Natural killer cell treated with Interleukin-12 subunit alpha and Interleukin-12 subunit beta and Interleukin-15 and Interleukin-18, amount 100 ng/mL, for 72 hours (primary cell): ENCODE measurements at places on chromosomes 5 and 9.
A peak's percentile ranks its signal among the peaks of the same experiment; 100 is the strongest.

DNA sequence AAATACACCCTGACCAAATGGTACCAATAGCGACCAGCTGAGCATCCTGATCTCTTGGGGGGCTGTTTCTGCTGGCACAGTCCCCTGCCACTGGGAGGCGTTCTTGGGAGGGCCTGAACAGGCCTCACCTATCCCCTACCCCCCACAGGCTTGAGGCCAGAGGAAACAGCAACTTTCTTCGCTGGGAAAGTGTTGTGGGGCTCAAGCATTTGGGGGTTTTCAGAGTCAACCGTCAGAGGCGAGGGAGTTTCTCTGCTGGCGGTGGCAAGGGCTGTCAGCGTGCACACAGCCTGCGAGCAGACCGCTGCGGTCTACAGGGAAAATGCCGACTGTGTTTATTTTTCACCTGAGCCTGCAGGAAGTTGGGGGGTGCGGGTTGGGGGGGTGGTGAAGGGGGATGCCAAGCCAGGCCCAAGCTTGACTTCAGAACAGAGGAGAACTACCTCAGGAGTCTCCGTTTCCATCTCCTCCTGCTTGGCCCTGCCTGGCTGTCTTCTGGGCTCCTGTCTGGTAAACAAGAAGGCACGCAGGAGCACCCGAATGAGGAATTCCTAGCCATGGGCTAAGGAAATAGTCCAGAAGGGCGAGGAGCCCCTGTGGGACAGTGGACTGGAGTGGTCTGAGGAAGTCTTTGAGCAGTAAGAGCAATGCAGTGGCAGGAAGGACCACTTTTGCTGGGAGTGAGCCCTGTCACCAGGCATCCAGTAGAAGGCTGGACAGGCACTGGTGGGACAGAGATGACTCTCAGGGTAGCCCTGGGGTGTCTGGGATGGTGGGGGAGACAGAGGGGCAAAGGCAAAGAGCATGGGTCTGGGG lies 18.1 kb downstream of the TCF7 start:
- DNase-seq = peak; percentile 84

GRCh38 chr5:41876678-41877077 lies 6.5 kb upstream of the OXCT1 start:
- no peak for DNase-seq

- DNase-seq = no peak
These were observed 55.1 kb upstream of the KDM4C start for GRCh38 chr9:6702707-6703106.

- DNase-seq = no peak
These were observed 12.1 kb upstream of the PSD2 start for GRCh38 chr5:139783436-139783965.

DNA sequence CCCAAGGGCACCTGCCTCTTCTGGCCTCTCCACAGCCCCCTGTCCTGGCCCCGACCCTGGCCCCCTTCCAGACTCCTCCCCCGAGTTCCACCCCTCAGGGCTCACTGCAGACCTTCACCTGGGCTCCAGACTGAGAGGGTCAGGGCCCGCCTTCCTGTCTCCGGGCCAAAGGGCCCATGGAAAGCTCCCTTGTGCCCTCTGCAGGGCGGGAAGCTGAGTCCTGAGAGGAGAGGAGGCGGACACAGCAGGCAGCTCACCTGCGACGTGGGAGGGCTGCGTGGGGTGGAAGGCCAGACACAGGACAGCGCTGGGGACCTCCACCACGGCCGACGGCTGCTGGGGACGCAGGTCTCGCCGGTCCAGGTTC lies 20.6 kb downstream of the DYNC2I2 start:
- DNase-seq = no peak

GRCh38 chr5:122346897-122347581 lies 35.0 kb downstream of the SNCAIP start:
- no peak for DNase-seq

DNA sequence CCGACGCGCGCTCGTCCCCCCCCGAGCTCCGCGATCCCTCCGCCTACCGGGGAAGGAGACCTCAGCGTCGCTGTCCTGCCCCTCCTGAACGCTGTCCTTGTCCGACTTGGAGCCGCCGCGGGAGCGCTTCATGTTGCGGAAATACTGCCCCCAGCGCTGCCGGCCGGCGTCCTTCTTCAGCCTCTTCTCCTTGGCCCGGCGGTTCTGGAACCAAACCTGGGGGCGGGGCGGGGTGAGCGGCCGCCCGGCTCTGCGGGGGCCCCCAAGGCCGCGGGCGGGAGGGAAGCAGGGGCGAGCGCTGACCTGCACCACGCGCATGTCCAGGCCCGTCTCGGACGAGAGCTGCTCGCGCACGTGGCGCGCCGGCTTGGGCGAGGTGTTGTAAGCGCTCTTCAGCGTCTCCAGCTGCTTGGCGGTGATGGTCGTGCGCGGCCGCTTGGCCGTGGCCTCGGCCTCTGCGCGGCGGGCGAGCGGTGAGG lies 6.3 kb downstream of the LHX3 start:
- no peak for DNase-seq

- DNase-seq = no peak
These were observed 42.4 kb downstream of the TRIO start for GRCh38 chr5:14185326-14186058.

DNA sequence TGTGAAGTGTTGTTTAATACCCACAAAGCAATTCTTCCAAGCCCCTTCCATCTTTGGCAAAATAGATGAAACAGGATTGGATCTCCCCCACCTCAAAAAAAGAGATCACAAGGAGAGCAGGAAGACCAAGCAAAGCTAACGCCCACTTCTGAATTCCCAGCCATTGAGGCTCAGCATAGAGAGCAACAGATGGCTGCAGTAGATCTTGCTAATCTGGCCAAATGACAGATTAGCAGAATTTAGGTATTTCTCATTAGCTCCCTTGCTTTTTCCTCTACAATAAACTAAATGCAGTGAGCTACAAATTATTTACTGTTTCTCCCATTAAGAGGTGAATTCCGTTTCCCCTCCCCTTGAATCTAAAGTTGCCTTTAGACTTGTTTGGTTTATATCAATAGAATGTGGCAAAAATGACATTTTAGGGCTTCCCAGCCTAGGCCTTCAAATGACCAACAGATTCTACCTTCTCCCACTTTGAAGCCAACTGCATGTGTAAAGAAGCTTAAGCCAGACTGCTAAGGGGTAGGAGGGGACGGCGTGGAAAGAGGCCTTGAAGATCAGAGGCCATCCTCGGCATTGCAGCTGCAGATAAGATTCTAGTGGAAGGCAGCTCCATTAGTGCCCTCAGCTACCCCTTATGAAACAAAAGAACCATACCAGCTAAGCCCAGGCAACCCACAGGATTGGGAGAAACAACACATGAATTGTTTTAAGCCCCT lies 56.8 kb upstream of the CPEB4 start:
- no peak for DNase-seq
